ENCODE measurements at places on chromosomes 12 and 14.

GRCh38 chr12:132275110-132275531 lies 54.3 kb downstream of the GALNT9 start:
- no peak for DNase-seq

- no peak for DNase-seq
Observed at GRCh38 chr12:26331960-26332359, 136.6 kb downstream of the SSPN start.

DNA sequence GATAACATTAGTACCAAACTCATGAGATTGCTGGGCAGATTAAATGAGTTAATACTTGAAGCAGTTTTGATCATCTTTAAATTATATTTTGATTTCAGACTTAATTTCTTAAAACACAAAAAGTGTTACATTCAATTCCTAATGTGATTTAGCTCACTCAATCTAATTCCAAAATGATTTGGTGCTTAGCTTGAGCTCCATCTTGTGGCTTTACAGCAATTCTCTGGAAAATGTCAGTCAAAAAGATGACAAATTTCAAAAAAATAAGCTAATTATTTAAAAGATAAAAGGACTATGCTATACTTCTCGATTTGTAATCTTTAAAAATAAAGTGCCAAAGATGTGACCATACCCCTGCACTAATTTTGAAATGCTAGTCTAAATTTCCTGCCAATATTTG lies 10.1 kb downstream of the LLPH start:
- no peak for DNase-seq

DNA sequence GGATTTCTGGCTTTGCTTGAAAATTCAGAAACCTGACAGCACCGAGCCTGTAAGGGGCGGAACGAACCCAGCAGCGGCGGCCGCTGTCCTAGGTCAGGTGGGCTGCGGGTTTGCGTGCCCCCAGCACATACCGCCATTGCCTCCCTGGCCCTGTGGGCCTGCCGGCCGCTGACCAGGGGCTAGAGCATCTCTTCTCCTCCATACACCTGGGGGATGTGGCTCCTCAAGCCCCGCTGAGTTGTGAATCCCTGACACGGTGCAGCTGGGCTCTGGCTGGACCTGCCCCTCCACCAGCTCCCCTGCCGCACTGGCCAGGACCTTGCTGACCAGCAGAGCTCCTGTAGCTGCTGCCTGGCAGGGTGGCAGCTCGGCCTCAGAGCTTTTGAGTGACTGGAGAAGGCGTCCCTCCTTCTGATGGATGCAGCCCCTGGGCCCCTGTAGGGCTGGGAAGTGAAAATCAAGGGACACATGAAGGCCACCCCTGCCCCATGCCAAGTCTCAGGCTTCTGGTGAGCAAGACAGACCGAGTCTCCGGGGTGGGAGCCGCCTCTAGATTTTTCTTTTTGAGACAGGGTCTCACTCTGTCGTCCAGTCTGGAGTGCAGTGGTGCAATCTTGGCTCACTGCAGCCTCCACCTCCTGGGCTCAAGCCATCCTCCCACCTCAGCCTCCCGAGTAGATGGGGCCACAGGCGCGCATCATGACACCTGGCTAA lies 184.9 kb upstream of the SFSWAP start:
- no peak for DNase-seq

GRCh38 chr12:46670636-46671035 lies 155.2 kb downstream of the SLC38A4 start:
- DNase-seq, result no peak

All from activated CD8-positive, alpha-beta memory T cell treated with anti-CD3 and anti-CD28 coated beads, Interleukin-2, amount 10 ng/mL, durations not matched to agents 7 days and 5 days (primary cell).